CD4-positive, alpha-beta T cell (primary cell): ENCODE measurements at places on chromosomes 2 and 18.

GRCh38 chr2:101578671-101579070 is 103.8 kb upstream of the RFX8 start:
- no peak for DNase-seq

- no peak for DNase-seq
Measured at GRCh38 chr2:84865181-84865783, 15.6 kb downstream of the TRABD2A start.

DNA sequence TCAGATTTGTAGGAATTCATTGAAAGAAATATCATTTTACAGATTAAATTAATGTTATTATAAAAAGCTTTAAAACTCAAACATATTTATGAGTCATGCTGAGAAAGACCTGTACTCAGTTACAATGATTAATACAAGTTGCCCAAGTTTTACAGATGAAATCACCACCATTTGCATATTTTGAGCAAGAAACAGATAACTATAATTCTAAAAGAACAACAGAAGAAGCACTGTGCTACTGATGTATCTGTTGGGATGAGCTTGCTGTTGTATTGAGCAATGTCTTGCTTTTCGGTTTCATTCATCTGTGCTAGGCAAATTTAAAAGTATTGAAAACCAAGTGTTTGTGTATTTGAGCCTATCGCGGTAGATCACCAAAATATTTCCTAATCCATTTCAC is 1589.1 kb upstream of the ZEB2 start:
- no peak for DNase-seq

- no peak for DNase-seq
Measured at GRCh38 chr2:164771897-164772296, 69.7 kb downstream of the COBLL1 start.

GRCh38 chr2:77873506-77873905 is 351.3 kb upstream of the LRRTM4 start:
- DNase-seq, result no peak

GRCh38 chr2:118240276-118240675 is 152.0 kb downstream of the INSIG2 start:
- no peak for DNase-seq

DNA sequence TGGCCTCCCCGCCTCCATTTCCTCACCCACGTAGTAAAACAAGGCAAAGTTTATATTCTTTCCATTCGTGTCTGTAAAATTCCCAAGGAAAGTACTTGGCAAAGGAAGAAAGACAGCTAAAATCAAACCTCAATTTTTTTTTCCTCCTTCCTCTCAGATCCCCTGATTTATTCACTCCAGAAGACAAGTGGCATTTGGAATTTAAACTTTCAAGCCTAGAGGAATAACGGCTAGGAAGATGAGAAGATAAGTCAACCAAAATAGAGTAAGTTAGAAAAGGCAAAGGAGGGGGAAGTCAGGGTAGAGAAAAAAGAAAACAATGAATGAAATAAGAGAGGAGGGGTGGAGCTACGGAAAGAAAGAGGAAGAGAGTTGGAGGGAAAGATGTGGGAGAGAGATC is 198.9 kb upstream of the PIK3C3 start:
- no peak for DNase-seq

DNA sequence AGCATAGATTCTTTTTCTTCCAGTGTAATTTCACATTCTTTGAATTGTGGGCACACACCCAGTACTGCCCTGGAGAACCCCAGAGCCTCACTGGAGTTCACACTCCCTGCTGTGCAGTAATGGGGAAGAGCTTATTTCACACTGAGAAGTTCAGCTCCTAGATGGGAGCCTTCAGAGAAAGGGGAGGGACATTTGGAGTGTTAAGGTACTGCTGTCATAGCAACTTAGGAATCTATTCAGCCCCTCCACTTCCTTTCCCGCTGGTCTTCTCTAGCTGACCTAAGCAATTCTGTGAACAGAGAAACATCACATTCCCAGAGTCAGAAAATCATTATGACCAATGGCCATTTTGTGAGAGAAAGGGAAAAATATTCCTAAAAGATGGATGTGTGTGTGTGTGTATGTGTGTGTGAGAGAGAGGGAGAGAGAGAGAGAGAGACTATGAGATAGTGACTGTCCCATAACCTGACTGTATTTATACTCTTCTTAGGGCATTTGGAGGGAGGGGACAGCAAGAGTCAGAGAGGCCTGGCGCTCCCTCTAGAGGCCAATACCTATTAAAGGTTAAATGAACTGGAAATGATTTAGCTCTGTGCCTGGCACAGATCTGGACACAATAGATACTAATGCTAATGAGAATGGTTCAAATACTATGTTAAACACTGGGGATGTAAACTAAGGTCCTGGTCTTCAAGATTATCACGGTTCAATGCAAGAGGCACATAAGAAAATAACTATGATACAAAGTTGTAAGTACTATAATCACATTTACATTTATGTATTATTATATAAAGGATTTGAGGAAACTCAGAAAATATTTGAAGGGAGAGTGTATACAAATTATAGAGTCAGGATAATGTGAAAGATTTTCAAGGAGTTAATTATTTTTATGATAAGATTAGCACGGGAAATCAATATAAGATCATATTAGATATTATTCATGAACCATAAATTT is 41.5 kb upstream of the RPE start:
- peak; percentile 0 for DNase-seq

DNA sequence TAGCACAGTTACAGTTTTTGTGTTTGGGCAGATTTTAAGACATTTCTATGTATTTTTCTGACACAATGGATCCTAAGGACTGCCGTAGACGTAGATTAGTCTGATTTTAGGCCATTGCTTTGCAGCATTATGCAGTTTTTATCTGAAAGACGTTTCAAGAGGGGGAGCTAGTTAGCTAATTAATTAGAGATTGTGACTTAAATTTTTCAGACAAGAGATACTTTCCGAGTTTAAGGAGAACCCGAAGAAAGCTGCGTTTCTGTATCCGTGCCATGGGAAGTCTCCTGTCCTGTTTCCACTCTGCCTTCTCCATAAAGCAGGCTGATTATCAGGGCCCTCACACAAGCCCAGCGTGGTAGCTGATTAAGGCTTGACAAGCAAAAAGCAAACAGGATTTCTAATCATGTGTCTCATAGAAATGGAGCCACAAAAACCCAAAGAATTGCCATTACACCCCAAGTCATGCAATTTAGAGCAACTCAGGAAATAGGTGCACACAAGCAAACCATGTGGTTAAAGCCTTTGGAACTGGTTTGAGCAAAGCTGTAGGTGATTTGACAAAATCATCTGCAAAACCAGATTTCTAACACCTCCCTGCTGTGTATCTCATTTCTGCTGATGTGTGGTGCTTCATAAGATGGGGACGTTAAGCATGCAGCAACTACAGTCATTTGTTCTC is 808.1 kb downstream of the RNF144A start:
- DNase-seq, result no peak

- DNase-seq, result peak; percentile 76
Measured at GRCh38 chr2:216034065-216034464, 20.7 kb upstream of the MREG start.

GRCh38 chr18:3495691-3496430 is 45.9 kb downstream of the TGIF1 start:
- no peak for DNase-seq

GRCh38 chr2:139067072-139067471 is 286.9 kb upstream of the NXPH2 start:
- no peak for DNase-seq

DNA sequence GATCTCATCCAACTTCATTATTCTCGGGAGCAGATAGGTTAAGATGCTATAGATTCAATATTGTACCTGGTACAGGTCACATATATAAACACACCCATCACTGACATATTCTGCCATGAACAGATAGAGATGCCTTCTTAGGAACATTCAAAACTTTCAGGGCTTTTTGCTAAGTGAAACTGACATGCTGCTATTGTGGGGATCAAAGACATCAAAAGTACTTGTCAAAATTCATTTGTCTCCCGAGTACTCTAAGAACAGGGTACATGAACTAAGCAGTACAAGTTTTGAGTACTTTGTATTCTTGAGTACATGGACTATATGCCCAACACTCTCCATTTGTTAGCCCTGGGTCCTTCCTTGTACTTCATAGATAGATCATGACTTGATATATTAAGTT is 173.5 kb downstream of the FSHR start:
- no peak for DNase-seq

DNA sequence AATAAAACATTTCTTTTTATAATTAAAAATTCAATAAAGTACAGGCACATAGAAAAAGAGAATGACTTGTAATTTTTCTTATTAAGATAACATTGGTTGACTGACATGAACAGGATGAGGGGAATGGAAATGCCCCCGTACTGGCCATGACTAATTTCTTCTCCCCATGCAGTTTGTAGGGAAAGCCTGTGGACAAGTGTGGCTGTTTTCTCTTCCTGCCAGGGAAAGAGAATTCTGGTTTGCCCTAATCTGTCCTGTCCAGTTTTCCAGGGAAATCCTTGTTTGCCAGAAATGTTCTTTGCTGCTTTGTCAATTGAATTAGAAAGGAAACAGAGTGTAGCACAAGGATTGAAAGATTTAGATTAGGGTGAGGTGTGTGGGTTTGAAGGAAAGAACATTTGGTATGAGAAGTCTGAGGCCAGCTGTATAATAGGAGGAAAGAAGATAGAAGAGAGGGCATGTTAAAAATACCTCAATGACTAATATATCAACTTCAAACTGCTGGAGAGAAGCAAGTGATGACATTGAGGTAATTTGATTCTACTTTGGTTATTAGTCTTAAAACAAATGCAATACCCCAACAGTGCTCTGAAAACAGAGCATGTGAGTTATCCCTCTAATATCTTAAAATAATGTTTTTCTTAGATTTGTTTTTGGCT is 593.9 kb upstream of the ZNF804A start:
- no peak for DNase-seq

DNA sequence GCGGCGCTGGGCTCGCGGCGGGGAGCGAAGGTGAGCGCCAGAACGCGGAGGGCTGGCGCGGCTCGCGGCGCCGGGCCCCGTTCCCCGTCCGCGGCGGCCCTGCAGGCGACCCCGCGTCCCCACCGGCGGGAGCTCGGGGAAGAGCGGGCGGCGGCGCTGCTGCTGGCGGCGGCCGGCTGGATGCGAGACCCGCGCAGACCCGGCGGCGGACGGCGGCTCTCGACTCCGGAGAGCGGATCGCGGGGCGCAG is 213 bp downstream of the DOK6 start:
- DNase-seq, result no peak

DNA sequence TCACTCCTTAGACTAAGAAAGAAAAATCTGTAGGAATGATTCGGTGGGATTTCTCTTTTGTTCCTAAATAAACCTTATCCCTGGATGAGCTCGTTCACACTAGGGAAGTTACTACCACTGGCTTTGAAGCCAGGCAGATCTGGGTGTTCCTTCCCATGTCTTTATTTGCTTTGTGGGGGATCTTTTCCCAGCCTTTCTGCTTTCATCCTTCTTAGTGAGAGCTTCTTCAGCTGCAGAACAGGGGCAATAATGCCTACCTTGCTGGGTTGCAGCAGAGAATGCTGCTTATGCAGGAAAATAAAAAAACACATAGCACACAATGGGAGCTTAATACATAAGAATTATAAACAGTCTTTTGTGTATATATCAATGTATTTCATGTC is 292.1 kb downstream of the SOX11 start:
- DNase-seq, result no peak

GRCh38 chr2:138298120-138298814 is 203.3 kb upstream of the SPOPL start:
- DNase-seq, result no peak

DNA sequence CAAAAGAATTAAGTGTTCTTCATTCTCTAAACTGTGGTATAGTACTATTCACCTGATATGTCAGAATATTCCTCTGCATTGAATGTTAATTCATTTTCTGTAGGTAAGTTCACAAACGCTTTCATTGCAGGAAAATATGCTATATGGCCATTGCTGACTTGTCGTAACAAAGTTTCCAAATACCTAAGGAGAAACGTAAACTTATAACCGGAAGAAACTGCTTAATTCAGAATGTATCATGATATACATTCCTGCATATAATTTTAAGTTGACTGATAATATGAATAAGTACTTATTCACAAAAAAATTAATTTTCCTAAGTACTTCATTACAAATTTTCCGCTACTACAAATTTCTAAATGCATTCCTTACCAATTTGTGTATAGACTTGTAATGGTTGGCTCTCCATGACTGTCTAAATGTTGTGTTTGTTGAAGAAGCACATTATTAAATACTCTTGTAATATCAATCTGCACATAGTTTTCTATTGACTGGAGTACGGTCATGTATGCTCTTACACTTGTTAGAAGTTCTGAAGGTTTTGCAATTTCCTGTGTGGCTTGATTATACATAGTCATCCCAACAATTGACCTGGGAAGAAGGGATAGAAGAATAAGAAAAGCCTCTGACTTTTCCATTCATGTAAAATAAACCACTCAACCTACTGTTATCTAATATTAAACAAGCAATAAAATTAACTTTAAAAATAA is 85.4 kb downstream of the NCKAP1 start:
- DNase-seq, result no peak
